Vein endothelial cell (primary cell): ENCODE measurements at places on chromosomes 12 and 14. TPM values are rescaled to one million over a fixed set of nuclear protein-coding genes. Genes with fewer than 3 reads are reported as not detected.

The CCDC184 gene
- total RNA-seq = under 0.01 and 0.10 TPM in 2 replicates

The HCFC2 gene
- 10.8 and 16.4 TPM in 2 replicates for total RNA-seq

The SALL2 gene
- total RNA-seq = 0.86 and 0.98 TPM in 2 replicates

The YEATS4 gene
- 15.0 and 22.4 TPM in 2 replicates for total RNA-seq

The NR1H4 gene
- not detected in 2 replicates for total RNA-seq

The MSI1 gene
- not detected in 2 replicates for total RNA-seq

The CLBA1 gene
- 6.5 and 10.2 TPM in 2 replicates for total RNA-seq

The MYO1H gene
- not detected in 2 replicates for total RNA-seq

The TSHR gene
- total RNA-seq = not detected in 2 replicates
